NAMALWA (cell line): ENCODE measurements at places on chromosomes 5 and 9.

DNA sequence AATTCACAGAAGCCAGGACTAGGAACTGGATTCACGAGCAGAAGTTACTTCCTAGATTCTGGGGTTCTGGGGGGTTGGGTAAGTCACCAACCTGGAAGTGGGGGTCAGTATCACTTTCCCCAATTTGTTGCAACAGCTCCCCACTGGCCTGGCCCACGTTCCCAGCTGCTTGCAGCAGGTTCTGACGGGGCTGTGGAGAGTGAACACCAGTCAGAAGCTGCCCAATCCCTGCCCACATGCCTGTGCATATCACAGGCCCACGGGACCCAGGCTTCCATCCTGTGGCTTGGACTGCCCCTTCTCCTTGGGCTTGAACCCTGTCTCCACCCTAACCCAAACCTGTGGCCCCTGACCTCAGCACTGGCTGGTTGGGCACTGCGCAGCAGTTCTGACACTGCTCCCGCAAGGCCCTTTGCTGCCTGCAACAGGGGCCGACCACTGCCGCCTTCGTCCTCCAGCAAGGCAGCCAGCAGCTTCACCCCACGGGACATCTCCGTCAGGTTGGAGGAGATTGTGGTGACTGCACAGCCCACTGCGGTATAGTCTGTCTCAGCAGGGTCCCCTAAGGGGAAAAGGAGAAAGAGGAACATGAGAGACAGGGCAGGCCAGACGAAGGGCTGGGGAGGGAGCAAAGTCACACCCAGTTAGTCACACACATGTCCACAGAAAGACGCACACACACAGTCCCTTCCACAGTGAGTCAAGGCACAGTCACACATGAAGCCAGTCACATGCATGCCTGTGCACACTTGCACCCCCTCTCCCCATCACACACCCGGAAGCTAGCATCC, 13.1 kb downstream of the TLN1 start:
- no peak for DNase-seq

- DNase-seq = no peak
Measured at GRCh38 chr9:134299883-134300282, 26.4 kb upstream of the RXRA start.

- no peak for DNase-seq
Measured at GRCh38 chr5:44885903-44886302, 77.2 kb downstream of the MRPS30 start.

- no peak for DNase-seq
Measured at GRCh38 chr9:101586651-101587050, 8.1 kb downstream of the PPP3R2 start.

DNA sequence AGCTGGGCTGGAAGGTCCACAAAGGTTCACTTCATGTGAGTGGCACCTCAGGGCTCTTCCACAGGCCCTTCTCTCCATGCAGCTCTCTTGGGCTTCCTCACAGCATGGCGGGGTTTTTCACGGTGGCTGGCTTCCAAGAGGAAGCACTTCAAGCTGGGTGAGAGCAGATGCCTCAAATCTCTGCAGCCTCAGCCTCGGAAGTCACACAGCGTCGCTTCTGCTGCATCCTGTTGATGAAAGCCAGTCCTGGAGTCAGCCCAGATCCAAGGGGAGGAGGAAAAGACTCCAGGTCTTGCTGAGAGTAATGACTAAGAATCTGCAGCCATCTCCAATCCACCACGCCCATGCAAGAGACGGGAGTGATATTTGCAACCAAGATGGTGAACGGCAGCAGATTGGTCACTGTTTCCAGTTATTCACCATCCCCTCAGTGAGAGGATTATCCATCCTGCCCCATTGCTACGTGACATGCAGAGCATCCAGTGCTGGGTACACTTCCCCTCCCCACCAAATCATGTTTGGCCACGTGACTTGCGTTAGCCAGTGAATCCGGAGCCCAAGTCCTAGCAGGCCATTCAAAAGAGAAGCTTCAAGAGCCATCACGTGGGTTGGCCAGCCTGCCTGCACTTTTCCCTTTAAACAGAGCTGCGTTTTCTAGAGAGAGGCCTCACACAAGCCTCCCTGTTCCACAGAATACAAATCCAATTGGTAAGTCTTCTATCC, 173.9 kb downstream of the C9orf50 start:
- DNase-seq = no peak

GRCh38 chr9:133989625-133990365, 2.3 kb downstream of the VAV2 start:
- DNase-seq = no peak

DNA sequence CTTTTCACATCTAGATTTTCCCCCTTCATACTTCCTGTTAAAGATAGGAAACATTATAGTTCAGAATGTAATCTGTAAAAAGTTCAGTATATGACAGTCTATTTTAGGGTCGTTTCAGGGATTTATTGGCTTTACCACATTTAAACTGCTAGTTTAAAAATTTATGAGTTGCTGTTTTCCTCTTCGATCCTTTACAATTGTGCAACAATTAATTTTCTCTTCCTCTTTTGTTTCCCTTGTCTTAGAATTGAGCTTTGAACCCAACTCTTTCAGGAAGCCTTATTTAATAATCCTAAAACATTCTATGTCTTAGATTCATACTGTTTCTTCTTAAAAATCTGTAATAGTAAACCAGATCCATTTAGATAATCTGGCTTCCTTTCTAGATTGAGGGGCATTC, 16.4 kb downstream of the ZSWIM6 start:
- DNase-seq = no peak

DNA sequence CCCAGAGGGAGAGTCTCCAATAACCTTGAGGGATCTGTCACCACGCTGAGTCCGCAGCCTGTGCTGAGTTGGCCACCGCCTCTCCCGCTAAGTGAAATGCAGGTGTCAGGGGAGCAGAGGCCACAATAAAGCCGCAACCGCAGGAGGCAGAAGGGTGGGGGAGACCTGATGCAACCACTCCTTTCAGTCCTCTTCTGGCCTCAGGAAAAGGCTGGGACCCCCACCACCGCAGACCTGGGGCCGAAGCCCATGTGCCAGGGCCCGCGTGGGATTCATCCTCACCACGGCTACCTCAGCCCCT, 576 bp downstream of the MAP1B start:
- no peak for DNase-seq

DNA sequence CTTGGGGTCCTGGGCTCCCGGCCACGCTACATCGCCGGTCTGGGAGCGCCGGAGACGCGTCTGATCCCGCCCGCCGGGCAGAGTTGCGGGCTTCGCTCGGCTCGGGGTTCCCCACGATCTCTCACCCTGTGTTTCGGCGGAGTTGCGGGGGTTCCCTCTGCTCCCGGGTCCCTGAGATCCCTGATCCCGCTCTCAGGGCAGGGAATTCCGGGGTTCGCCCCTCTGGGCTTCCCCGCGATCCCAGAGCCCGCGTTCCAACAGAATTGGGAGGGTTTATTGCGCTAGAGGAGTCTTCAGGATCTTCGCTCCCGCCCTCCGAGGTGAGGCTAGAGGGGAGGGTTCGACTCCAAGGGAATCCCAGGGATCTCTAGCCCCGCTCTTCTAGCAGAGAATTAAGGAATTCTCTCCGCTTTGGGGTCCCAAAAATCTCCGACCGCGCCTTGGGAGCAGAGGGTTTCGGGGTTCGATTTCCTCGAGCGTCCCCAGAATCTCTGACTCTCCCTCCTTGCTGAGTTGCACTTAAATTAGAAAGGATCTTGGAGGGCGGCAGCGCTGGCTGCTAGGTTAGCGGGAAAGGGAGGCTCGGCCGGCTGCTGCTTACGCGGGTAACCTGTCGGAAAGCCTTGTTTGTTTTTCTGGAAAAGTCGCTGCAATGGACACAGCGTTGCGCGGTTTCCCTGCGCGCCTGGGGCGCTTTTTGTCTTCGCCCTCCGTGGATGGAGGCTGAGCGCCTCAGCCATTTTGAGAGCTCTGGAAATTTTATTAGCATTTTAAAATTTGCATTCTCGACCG, 1.3 kb downstream of the DMRT1 start:
- DNase-seq = no peak

DNA sequence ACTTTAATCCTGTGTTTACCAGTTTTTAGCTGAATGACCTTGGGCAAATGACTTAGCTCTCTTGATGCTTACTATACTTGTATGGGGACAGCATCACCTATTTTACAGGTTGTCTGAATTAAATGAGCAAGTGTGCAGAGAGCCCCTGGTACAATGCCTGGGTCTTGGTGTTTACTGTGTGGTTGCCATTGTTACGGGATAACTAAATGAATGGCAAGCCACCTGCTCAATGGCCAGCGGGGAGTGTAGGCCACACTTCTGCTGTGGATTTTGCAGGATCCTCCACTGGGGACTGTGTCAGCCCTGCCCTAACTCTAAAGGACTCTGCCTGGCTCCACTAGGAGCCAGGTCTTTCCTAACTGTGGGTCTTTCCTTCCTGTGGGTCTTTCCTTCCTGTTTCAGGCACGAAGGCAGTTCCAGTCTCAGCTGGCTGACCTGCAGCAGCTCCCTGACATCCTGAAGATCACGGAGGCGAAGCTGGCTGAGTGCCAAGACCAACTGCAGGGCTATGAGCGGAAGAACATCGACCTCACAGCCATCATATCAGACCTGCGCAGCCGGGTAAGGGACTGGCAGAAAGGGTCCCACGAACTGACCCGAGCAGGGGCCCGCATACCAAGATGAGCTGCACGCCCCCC, 10.3 kb upstream of the GLE1 start:
- DNase-seq = no peak

GRCh38 chr9:29176786-29177185, 1603.5 kb upstream of the C9orf72 start:
- DNase-seq = no peak

- no peak for DNase-seq
Measured at GRCh38 chr5:115050866-115051265, 118.8 kb downstream of the TRIM36 start.

- DNase-seq = no peak
Measured at GRCh38 chr5:82011761-82012160, 39.9 kb downstream of the ATG10 start.

- DNase-seq = no peak
Measured at GRCh38 chr5:175850119-175850845, 21.1 kb upstream of the CPLX2 start.
